ENCODE measurements at places on chromosomes 5 and 9.
A peak's percentile ranks its signal among the peaks of the same experiment; 100 is the strongest.

GRCh38 chr9:121021301-121021700 is 28.8 kb downstream of the C5 start:
- DNase-seq, result no peak

DNA sequence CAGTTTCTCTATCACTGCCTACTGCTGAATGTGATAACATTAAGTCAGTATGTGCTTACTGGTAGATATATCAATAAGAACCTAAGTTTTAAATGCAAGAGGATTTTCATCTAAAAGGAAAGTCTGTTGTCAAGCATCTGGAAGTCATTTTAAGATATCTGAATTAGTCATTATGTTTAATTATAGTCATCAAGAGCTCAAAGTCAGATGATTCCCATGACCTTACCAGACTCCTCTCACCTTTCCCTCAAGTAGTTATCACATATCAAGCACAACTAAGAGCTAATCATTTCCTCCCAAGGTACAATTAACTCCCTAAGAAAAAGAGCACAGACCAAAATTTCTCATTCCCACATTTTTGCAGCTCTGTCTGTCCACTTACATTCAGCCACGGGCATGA is 45.5 kb downstream of the PUM3 start:
- DNase-seq, result no peak

GRCh38 chr5:156259618-156260017 is 67.3 kb upstream of the SGCD start:
- no peak for DNase-seq

DNA sequence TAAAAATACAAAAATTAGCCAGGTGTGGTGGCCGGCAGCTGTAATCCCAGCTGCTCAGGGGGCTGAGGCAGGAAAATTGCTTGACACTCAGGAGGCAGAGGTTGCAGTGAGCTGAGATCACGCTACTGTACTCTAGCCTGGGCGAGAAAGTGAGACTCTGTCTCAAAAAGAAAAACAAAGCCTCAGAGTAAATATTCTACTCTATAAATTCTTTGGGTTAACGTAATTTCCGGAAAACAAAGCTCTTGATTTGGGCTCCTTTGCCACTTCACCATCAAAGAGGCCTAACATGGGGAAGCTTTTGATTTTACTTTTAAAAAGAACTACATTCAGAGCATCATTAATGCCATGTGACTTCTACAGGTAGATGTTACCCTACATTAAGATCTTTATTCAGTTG is 103.1 kb downstream of the SERINC5 start:
- no peak for DNase-seq

- DNase-seq, result no peak
Measured at GRCh38 chr5:170151097-170151831, 45.6 kb downstream of the FOXI1 start.

DNA sequence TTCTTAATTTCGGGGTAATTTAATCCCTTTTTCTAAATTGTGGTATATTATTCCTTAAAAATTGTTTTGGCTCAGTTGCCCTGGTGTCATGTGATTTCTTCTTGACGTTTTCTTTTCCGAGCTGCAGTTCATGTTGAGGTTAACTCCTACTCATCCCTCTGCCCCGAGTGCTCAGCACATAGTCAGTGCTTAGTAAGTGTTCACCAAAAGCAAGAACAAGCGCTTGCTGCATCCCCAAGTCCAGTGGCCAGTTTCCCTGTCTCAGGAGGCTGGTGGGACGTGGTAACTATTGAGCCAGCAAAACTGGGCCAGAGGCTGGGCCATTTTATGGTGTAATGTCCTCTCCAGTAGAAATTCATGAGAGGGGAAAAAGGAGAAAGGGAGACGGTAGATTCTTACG is 23.3 kb downstream of the TRIO start:
- no peak for DNase-seq

DNA sequence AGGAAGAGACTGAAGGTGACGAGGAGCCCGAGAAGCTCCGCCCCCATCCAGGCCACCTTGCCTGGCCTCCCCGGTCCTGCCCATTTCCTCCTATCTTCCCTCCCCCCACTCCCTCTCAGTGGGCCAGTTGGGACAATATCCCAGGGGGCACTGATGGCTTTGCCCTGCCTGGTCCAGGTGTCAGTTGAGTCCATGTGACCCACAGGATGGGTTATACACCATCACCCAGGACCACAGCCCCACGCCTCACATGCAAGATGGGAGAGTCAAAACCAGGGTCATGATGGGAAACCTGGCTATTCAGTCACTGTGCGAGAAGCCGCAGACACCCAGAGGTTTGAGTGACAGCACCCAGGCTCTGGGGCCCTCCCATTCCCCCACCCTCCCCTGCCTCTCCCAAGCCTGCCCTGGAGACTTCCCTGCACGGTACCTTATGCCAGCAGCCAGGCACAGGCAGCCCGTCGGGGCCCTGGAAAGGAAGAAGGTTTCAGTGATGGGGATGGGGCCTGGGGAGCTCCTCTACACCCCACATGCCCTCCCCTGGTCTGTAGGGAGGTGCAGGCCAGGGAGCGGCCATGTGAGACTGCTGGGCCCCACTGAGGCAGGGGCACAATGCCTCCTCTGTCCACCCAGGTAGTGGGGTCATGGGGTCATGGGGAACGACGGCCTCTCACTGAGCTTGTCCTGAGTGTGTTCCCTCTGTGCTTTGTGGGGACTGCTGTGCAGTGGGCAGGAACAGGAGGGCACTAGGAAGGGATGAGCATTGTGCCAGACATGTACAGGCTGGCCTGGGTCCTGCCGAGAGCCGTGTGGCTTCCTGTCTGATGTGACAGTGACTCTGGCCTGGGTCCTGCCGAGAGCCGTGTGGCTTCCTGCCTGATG is 6.3 kb upstream of the PHYKPL start:
- peak; percentile 40 for DNase-seq

Data from mucosa of descending colon (tissue), 3 donors.